ENCODE measurements at places on chromosomes 5 and 9.

GRCh38 chr5:88736494-88736893, 146.5 kb downstream of the MEF2C start:
- DNase-seq = no peak

DNA sequence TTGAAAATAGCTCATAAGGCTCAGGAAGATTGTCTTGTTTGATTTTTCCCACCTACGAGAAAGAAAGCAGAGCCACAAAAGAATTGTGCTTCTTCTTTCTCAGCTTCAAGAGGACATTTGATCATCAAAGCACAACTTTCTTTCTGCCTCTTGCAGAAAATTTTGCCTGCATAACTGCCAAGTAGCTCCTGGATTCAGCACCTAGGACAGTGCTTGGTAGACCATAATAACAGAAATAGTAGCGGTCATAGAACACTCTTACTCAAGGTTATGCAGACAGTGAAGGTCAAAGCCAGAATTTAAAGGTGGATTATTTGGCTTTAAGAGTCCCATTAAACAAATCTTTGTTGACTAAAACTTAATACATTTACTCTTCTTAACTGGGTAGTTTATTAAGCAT, 594.7 kb upstream of the CCNG1 start:
- no peak for DNase-seq

GRCh38 chr5:91123291-91123690, 259.8 kb downstream of the ARRDC3 start:
- no peak for DNase-seq

GRCh38 chr5:154198611-154199230, 8.2 kb downstream of the GALNT10 start:
- DNase-seq = no peak
